AG20443 (cell line): ENCODE measurements at places on chromosomes 3 and 15.
A peak's percentile ranks its signal among the peaks of the same experiment; 100 is the strongest.

- no peak for DNase-seq
These were observed 13.2 kb downstream of the ARHGEF3 start for GRCh38 chr3:56788521-56788920.

- DNase-seq: peak; percentile 67
These were observed 2.0 kb upstream of the RNF111 start for GRCh38 chr15:58985443-58985842.

DNA sequence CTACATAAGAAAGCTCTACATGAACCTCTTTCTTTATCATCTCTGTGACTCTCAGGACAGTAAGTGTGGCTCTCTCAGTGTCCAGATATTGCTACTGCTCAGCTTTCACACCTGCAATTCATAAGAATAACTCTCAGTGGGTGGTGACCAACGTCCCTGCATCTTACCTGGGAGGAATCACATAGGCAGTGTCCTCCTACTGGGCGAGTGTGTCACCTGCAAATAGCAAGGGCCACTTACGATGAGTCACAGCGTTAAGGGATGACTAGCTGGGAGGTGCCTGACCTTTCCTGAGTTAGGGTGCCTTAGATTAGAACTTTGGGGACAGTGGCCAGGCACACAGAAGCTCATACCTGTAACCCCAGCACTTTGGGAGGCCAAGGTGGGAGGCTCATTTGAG, 90.8 kb upstream of the C3orf80 start:
- no peak for DNase-seq

DNA sequence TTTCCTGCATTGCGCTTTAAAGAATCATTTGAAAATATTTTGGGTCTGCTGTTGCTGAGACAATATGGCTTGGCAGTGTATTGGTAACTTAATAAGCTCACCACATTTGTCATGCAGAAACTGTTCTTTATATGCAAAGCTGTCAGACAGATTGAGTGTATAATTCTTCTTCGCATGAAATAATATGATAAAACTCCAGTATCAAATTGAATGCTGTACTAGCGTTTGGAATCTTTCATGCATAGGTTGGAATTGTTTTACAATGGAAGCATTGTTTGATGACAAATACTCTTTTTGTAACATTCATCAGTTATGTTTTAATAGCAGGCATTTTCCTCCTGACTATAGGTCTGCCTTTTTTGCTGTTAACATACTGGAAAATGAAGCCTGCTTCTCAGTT, 53.8 kb downstream of the RBMS3 start:
- no peak for DNase-seq

DNA sequence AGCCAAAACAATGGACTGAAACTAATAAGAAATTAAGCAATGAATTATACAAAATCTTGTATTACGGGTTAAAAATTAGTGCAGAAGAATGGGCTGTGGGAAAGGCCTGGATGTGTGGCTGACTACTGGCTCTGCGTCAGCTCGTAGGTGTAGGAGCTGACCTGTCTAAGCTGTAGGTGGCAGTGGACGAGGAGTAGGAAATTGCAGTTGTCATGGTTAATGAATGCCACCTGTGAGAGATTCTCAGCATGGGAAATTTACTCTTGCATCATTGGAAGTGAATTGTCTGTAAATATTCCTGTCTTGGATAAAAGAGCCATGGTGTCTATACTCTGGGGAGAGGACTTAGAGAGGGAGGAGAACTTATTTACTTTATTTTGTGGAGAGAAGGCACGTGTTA, 23.4 kb downstream of the CHRNA7 start:
- no peak for DNase-seq

- DNase-seq: no peak
These were observed 4.3 kb upstream of the TIPARP start for GRCh38 chr3:156670077-156670476.

GRCh38 chr3:51173518-51174271, 211.4 kb upstream of the MANF start:
- no peak for DNase-seq

DNA sequence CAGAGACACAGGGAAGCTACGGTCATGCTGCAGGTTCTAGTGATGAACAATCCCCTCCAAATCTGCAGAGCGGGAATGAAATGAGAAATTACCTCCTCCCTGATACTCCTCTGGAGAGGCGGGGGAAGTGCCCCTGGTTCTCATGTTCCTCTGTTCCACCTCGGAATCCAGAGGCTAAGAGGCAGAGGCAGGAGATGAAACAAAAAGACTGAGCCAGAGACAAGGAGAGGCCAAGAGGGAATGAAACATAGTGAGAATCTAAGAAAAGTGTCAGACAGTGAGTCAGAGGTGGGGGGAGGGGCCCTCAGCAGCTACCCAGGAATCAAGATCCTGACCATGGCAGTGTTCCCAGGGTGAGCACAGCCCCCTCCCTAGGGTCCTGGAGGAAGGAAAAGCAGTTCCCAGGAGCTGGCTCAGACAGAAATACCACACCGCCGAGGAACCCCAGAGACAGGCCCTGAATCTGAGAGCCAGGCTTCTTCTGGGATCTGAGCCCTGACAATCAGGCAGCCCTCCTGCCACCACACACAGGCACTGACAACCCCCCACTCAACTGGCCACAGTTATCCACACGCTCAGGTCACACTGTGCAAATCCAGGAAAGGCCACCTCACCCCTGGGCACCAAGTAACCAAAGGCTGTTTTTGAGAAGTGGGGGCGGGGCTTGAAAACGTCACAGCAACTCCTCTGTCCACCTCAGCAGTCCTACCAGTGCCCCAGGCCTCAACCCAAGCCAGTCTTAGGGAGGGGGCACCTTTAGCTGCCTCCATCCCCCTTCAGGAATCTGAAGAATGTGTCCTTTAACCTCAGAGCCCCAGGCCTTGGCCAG, 2.4 kb downstream of the CSRNP1 start:
- DNase-seq: peak; percentile 82

DNA sequence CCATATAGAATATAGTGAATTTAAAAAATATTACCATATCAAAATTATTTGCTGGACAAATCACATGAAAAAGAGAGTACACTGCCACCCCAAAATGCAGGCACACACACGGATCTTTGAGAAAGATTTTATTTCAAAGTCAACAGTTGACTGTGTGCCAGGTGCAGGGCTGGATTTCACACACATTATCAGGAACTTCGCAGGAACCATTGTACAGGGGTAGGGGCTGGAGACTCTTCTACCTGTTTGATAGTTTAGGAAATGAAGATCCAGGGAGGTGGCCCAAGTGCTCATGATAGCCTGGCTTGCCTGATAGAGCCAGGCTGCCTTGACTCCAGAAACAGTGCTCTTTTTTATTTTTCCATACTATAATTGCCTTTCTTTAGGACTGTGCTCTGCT, 54.2 kb downstream of the IL1RAP start:
- DNase-seq: no peak
